Osteoblast (primary cell): ENCODE measurements at places on chromosomes 2 and 18.

DNA sequence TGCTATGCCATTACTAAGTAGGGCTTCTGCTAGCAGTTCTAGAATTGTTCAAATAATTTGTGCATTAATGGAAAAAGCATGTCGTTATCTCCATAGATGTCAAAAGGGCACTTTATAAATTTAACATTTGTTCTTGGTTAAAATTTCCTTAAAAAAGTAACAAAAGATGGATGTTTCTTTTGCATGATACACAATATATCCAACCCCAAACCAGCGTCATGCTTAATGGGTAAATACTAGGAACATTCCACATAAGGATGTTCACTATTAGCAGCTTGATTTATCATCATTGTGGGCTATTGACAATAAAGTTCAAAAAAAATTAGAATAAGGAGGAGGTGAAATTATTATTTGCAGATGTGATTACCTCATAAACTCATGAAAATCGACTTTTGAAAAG, 79.7 kb downstream of the GREB1L start:
- no peaks in the 10 kb centered on the region for H3K4me1 ChIP-seq
- H3K27ac ChIP-seq: no peak overlapping the region
- no peaks in the 10 kb centered on the region for H3K36me3 ChIP-seq

GRCh38 chr2:81658227-81658626, 1353.7 kb upstream of the LRRTM1 start:
- no peak overlapping the region for H3K4me3 ChIP-seq
- DNase-seq: no peak
- H3K27me3 ChIP-seq: no peaks in the 10 kb centered on the region

- no peaks in the 10 kb centered on the region for H3K27me3 ChIP-seq
- H3K4me3 ChIP-seq: no peak overlapping the region
- H3K4me1 ChIP-seq: no peaks in the 10 kb centered on the region
These were observed 218.5 kb downstream of the TPGS2 start for GRCh38 chr18:36610258-36610657.

- H3K27me3 ChIP-seq: no peaks in the 10 kb centered on the region
- no peak overlapping the region for H3K4me3 ChIP-seq
- H3K27ac ChIP-seq: no peak overlapping the region
- no peaks in the 10 kb centered on the region for H3K36me3 ChIP-seq
- H3K4me1 ChIP-seq: peaks cover 6% of the 10 kb centered on the region
These were observed 44.5 kb upstream of the C2orf74 start for GRCh38 chr2:61117534-61117933.

DNA sequence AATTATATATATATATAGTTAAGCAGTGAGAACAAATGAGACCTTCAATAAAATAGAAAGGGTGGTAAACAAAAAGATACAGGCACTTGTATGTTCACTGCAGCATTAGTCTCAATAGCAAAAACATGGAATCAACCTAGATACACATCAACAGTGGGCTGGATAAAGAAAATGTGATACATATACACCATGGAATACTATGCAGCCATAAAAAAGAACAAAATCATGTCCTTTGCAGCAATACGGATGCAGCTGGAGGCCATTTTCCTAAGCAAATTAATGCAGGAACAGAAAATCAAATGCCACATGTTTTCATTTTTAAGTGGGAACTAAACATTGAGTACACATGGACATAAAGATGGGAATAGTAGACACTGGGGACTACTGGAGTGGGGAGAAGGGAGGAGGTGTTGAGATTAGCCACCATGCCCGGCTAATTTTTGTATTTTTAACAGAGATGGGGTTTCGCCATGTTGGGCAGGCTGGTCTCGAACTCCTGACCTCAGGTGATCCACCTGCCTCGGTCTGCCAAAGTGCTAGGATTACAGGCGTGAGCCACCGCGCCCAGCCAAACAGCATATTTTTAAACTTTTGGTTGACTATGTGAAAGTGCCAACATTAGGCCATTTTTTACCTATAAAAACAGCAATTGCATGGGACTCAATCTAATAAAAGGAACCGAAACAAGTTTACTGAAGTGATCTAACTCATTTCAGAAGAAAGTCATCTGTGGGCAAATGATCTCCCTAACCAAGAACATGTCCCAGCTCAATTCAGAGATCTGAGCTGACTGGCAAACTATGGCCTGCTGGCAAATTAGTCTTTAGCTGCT, 23.7 kb downstream of the ICA1L start:
- no peaks in the 10 kb centered on the region for H3K4me1 ChIP-seq
- H3K4me3 ChIP-seq: no peak overlapping the region
- H3K27me3 ChIP-seq: no peaks in the 10 kb centered on the region
- no peak overlapping the region for H3K27ac ChIP-seq
- no peak for DNase-seq
- no peaks in the 10 kb centered on the region for H3K36me3 ChIP-seq

GRCh38 chr2:108182489-108182888, 57.3 kb upstream of the SULT1C3 start:
- no peaks in the 10 kb centered on the region for H3K36me3 ChIP-seq
- no peak overlapping the region for H3K27ac ChIP-seq
- H3K4me1 ChIP-seq: no peaks in the 10 kb centered on the region
- DNase-seq: no peak
- no peak overlapping the region for H3K4me3 ChIP-seq

- H3K4me3 ChIP-seq: no peak overlapping the region
- no peak for DNase-seq
- no peaks in the 10 kb centered on the region for H3K36me3 ChIP-seq
- H3K4me1 ChIP-seq: no peaks in the 10 kb centered on the region
These were observed 36.5 kb upstream of the PTPN4 start for GRCh38 chr2:119723186-119723585.

DNA sequence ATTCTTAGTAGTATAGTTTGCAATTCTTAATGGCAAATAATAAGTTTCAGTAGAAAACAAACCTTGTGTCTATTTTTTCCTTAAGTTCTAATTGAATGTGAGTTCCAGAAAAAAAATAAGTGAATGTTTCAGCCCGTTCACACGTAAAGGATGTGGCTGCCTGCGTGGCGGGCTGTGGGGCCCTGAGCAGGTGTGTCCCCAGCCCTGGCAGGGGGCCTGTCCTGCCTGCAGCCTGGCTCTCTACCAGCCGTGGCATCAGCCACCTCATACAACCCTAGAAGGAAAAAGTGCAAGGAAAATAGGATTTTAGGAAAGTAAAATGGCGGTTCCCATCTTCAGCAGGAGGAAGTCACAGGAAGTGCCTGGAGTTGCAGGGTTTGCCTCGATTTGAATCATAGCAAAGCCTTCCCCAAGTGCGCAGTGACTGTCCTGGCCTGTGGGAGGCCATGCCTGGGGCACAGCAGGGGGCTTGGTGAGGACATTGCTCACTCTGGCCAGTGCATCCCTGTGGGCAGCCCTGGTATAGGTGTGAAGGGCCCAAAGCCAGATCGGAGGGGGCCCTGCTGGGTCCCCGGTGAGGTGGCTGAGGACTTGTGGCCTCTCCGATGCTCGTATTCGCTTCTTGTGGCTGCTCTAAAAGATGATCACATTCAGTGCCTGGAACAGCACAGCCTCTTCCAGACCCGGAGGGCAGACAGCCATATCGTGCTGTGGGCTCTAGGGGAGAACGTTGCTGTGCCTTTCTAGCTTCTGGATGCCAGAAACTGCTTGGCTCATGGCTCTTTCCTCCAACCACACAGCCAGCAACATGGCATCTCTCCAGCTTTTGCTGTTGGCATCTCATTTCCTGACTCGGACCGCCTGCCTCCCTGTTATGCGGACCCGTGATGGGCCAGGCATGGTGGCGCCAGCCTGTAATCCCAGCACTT, 12.6 kb downstream of the DTYMK start:
- no peaks in the 10 kb centered on the region for H3K27me3 ChIP-seq
- peaks cover 7% of the 10 kb centered on the region for H3K4me1 ChIP-seq
- H3K27ac ChIP-seq: peak overlapping the region; percentile 58

DNA sequence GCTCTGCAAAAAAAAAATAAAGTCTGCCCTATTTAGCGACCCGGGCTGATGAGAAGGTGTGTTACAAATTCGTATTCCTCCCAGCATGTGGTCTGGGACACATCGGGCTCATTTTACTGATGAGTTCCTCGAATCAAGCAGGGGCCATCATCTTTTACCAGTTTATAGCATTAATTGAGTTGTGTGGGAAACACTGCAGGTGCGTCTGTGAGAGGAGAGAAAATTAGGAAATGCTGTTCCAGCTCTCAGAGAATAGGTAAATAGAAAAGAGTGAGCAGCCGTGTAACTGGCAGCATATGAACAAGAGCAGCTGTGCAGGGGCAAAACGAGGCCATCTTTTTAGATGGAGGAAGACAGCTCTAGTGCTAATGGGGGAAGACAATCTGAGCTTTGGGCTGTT, 216.7 kb downstream of the SETBP1 start:
- H3K27ac ChIP-seq: no peak overlapping the region
- H3K4me1 ChIP-seq: no peaks in the 10 kb centered on the region
- peaks cover 6% of the 10 kb centered on the region for H3K27me3 ChIP-seq
- H3K36me3 ChIP-seq: no peaks in the 10 kb centered on the region
- DNase-seq: no peak
- H3K4me3 ChIP-seq: no peak overlapping the region

DNA sequence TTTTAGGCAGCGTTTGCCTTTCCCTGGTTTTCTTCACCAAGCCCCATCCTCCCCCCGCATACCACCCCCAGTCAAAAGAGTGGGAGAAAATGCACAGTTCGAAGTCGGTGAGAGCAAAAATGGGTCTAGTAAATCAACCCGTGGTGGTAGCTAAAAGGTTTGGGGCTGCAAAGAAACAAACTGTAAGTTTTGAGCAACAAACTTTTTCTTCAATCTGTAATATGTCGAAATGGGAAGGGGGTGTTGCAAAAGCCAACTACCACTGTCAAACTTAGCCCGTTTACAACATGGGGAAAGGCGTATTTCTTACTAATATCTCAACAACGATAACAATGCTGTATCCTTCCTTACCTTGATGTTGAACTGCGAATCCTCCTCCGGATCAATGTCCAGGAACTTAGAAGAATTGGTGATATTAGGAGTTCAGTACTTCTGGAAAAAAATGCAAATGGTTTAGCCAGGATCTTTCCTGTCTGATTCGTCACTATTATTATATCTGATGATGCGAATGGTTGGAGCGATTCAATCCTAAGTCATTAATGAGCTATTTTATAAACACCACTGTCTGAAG, 2.4 kb upstream of the SATB2 start:
- H3K4me3 ChIP-seq: peak overlapping the region; percentile 87
- H3K36me3 ChIP-seq: no peaks in the 10 kb centered on the region
- peak; percentile 94 for DNase-seq
- H3K4me1 ChIP-seq: peaks cover 8% of the 10 kb centered on the region
- peak overlapping the region; percentile 88 for H3K27ac ChIP-seq

GRCh38 chr2:224308272-224308911, 93.5 kb downstream of the FAM124B start:
- H3K4me1 ChIP-seq: peaks cover 5% of the 10 kb centered on the region
- H3K4me3 ChIP-seq: no peak overlapping the region
- no peaks in the 10 kb centered on the region for H3K36me3 ChIP-seq
- H3K27me3 ChIP-seq: peaks cover 7% of the 10 kb centered on the region

- no peaks in the 10 kb centered on the region for H3K4me1 ChIP-seq
- no peak overlapping the region for H3K4me3 ChIP-seq
- no peak overlapping the region for H3K27ac ChIP-seq
- H3K36me3 ChIP-seq: no peaks in the 10 kb centered on the region
These were observed 162.0 kb upstream of the SOX11 start for GRCh38 chr2:5530011-5530696.

- no peaks in the 10 kb centered on the region for H3K36me3 ChIP-seq
- peak; percentile 48 for DNase-seq
- peaks cover 10% of the 10 kb centered on the region for H3K27me3 ChIP-seq
- no peak overlapping the region for H3K4me3 ChIP-seq
- H3K4me1 ChIP-seq: no peaks in the 10 kb centered on the region
- no peak overlapping the region for H3K27ac ChIP-seq
These were observed 46.1 kb upstream of the TBC1D8 start for GRCh38 chr2:101197215-101197745.

DNA sequence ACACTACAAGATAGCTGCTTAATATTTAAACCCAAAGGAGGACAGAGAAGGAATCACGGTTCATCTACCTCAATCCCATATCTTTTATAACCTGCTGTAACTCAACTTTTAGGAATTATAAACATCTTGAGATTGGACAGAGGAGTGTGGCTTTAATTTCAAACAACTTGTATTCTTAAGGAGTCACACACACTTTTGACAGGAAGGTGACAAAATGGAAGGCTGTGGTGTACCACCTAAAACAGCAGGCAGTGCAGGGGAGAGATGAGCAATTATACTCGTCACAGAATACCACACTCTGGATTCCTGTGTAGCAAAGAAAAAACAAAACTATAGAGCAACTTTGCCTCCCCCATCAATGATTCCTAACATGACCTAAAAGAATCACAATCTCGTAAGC, 194.8 kb downstream of the ZEB2 start:
- H3K27ac ChIP-seq: peak overlapping the region; percentile 17
- DNase-seq: no peak
- no peak overlapping the region for H3K4me3 ChIP-seq
- H3K27me3 ChIP-seq: no peaks in the 10 kb centered on the region
- H3K4me1 ChIP-seq: peaks cover 17% of the 10 kb centered on the region
- H3K36me3 ChIP-seq: no peaks in the 10 kb centered on the region

DNA sequence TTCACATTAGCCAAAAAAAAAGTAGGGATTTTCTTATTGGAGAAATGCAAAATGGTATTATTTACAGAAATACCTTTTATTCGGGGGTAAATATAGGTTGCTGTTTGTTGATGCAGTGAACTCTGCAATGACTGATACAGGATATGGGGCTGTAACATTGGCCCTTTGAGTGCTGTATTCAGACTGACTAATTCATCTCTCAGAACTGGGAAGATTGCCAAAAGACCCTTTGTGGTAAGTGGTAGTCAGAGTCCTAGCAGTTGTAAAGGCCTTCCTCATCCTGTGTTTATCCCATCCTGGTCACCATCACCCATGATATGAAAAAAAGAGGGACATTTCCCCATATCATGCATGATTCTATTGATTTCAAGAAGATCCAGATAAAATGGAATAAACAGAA, 14.0 kb upstream of the DCC start:
- H3K27ac ChIP-seq: no peak overlapping the region
- no peaks in the 10 kb centered on the region for H3K27me3 ChIP-seq
- DNase-seq: no peak
- no peak overlapping the region for H3K4me3 ChIP-seq
- H3K4me1 ChIP-seq: no peaks in the 10 kb centered on the region

- no peak overlapping the region for H3K4me3 ChIP-seq
- no peaks in the 10 kb centered on the region for H3K36me3 ChIP-seq
- H3K27me3 ChIP-seq: no peaks in the 10 kb centered on the region
- H3K27ac ChIP-seq: no peak overlapping the region
These were observed 25.5 kb upstream of the PPP1CB start for GRCh38 chr2:28726177-28726576.

GRCh38 chr2:60174146-60174545, 379.3 kb downstream of the BCL11A start:
- no peak for DNase-seq
- H3K4me1 ChIP-seq: no peaks in the 10 kb centered on the region
- no peak overlapping the region for H3K27ac ChIP-seq
- no peaks in the 10 kb centered on the region for H3K27me3 ChIP-seq
- no peak overlapping the region for H3K4me3 ChIP-seq
- no peaks in the 10 kb centered on the region for H3K36me3 ChIP-seq

GRCh38 chr2:127631541-127631996, 14.4 kb upstream of the GPR17 start:
- no peak overlapping the region for H3K4me3 ChIP-seq
- H3K4me1 ChIP-seq: no peaks in the 10 kb centered on the region
- no peaks in the 10 kb centered on the region for H3K36me3 ChIP-seq

DNA sequence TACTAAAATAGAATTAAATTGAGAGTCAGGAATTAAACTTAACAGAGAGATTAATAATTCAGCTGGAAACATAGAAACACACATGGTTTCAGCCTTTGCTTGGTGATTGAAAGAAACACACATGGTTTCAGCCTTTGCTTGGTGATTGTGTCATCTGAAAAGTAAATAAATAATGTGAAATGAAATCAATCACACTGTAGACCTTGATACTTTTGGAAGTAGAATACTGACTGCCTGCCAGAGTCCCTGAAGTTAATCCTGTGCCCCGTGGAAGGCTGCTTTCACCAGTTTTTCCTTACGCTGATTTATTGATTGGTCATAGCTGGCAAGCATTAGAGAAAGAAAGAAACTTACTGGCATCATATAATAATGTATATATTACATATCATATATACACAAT, 1252.7 kb upstream of the FAM98A start:
- H3K27ac ChIP-seq: no peak overlapping the region
- no peak overlapping the region for H3K4me3 ChIP-seq
- H3K36me3 ChIP-seq: no peaks in the 10 kb centered on the region
